Sigmoid colon (tissue), 7 donors: ENCODE measurements at places on chromosomes 11 and 22. TPM values are rescaled to one million over a fixed set of nuclear protein-coding genes. Genes with fewer than 3 reads are reported as not detected.

Gene GRM5
- polyA plus RNA-seq = not detected

Gene SSRP1
- polyA plus RNA-seq = 30.5 TPM

DNA sequence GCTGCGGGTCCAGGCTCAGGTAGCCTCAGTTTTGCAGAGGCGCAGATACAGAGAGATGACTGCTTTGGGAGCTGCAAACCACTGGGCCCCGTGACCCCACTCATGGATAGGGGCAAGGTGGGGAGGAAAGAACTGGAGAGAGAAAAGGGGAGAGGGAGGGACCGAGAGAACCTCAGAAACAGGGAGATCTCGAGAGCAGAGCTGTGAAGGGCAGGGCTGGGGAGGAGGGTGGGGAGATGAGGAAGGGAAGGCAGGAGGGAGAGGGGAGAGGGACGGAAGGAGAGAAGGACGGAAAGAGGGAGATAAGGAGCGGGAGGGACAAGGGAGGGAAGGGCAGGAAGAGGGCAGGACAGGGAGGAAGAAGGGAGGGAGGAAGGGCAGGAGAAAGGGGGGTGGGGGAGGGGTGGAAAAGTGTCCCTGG is 46.3 kb downstream of the IGLL1 start:
- DNase-seq = peak; percentile 27

DNA sequence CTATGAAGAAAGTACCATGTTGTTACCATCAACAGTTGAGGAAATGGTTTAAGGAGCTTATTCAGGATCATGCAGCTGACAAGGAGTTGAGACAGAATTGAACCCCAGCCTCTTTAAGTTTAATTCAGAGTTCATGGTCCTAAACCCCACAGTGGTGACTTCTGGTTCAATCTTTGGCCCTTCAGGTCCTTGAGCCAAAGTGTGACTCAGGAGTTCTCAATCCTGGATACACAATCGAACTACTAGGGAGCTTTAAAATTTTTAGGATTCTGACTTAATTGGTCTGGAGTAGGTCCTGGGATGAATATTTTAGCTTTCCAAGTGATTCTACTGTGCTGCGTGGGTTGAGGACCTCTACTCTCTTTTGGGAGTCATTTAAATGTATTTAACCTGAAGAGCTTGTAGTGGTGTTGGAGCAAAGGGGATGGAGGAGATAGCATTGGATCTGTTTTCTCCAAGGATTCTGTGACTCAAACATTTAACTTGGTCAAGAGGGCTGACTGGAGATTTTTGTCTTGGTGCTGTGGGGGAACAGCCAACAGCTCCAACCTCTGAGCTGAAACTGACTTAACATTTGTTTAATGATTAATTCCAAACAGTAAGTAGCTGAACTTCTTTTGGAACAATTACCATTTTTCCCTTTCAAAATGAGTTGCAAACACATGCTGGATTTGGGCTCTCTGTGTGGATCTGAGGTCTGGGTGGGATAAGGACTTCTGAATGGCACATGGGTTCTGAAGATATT is 80.1 kb downstream of the INSC start:
- DNase-seq = no peak

DNA sequence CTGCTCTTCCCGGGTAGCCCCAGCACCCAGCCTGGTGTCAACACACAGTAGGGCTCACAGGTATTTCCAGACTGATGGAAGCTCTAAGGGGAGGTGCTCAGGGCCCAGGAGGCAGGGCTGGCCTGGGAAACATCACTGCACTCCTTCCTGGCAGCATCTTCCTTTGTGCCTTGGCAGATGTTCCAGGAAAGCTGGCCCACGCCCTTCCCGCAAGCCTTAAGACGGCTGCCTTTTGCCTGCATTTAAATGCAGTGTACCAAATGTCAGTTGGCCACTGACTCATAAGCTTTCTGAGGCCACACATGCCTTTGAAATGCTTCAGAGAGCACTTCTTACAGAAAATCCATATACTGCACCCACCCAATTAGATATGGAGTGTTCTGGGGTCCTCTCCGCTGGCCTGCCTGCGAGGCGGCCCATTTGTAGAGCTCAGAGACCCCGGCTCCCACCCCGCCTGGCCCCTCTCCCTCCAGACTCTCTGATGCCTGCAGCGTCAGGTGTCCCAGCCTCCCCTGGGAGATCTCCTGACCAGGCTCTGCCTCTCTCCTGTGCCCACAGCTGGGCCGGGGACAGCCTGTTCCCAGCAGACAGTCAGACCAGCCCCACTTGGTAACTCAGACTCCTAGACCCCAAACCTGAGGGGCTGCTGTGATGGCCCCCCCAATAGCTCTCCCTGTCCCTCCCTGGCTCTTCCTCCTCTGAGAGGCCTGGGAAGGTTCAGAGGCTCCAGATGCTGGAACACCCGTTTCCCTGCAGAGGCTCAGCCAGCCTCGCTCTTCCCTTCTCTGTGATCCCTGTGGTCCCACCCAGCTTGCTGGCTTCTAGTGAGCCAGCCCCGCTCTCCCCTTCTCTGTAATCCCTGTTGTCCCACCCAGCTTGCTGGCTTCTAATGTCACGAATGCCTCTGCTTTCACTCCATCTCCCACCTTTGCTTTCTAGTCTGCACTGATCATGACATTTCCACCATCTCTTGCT is 47.6 kb upstream of the THY1 start:
- DNase-seq = no peak

- no peak for DNase-seq
These were observed 397.0 kb upstream of the ISX start for GRCh38 chr22:34669001-34669400.

DNA sequence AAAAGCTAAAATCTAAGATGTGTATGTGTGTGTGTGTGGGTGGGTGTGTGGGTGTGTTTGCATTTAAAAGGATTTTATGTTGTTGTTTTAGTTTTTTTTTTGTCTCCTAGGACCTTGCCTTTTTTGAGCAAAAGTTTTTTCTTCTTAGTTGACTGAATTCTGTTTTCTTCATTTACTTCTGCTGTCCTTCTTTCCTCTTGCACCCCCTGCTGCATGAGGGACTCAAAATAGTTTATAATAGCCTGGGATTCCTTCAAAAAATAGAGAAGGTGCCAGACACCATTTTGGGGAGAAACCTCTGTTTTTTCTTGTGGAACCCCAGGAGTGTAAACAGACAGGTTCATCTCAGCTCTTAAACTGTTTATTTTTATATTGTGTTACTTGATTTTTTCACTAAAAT is 817.7 kb downstream of the TBC1D22A start:
- no peak for DNase-seq

- DNase-seq = no peak
These were observed 601.1 kb downstream of the JRKL start for GRCh38 chr11:96990914-96991313.

DNA sequence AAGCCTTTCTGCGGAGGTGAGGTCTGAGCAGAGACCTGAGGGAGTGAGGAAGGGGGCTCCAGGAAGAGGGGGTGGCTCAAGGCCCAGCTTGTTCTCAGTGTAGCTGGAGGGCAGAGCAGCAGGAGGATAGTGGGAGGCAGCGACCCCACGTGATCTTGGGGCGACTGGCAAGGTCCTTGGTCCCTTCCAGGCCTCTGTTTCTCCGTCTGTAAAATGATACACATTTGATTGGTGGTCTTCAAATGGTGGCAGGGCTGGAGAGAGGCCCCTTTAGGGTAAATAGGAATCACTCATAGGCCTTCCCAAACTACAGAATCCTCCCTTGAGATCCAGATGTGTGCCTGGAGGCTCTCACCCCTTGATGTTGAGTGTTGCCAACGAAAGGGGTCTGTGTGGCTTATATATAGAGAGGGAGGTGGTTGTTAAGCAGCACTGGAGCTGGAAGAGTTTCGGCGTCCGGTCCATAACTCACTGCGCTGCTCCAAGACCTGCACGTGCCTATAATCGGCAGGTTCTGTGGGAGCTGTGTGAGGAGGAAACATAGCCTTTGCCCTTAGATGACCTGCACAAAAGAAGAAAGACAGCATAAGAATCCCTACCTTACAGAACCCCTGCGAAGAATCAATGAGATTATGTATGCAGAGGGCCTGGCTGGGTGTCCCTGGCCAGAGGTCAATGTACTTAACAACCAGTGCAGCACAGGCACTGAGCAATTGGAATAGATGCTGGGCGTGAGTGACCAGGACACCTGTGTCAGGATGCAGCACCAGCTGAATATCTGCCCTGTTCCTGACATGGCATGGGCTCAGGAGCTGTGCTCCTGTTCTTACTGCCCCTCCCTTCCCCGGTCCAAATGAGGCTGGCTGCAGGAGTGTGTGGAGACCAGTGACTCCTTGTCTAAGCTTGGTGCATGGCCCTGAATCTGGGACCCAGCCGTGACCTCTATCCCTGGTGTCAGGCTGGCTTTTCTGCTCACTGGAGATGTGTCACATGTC is 28.7 kb downstream of the OTOG start:
- DNase-seq = no peak

DNA sequence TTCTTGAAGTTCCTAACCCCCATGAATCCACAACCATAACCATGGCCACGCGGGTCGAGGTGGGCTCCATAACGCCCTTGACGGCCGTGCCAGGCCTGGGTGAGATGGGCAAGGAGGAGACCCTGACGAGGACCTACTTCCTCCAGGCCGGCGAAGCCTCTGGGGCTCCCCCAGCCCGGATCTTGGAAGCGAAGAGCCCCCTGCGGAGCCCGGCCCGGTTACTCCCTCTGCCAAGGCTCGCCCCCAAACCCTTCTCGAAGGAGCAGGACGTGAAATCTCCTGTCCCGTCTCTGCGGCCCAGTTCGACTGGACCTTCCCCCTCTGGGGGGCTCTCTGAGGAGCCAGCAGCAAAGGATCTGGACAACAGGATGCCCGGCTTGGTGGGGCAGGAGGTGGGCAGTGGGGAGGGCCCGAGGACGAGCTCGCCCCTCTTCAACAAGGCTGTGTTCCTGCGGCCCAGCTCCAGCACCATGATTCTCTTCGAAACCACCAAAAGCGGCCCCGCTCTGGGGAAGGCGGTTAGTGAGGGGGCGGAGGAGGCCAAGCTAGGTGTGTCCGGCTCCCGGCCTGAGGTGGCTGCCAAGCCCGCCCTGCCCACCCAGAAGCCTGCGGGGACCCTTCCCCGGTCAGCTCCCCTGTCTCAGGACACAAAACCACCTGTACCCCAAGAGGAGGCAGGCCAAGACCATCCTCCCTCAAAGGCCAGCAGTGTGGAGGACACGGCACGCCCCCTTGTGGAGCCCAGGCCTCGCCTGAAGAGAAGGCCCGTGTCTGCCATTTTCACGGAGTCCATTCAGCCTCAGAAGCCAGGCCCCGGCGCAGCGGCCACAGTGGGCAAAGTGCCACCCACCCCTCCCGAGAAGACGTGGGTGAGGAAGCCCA is 75.7 kb downstream of the KIAA1671 start:
- no peak for DNase-seq

DNA sequence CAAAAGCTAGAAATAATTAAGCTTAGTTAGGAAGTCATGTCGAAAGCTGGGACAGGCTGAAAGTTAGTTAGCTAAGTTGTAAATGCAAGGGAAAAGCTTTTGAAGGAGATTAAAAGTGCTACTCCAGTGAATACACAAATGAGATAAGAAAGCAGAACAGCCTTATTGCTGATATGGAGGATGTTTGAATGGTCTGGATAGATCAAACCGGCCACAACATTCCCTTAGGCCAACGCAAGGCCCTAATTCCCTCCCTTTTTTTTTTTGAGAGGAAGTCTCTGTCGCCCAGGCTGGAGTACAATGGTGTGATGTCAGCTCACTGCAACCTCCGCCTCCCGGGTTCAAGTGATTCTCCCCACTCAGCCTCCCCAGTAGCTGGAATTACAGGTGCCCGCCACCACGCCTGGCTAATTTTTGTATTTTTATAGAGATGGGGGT is 23.3 kb upstream of the WEE1 start:
- DNase-seq = no peak

DNA sequence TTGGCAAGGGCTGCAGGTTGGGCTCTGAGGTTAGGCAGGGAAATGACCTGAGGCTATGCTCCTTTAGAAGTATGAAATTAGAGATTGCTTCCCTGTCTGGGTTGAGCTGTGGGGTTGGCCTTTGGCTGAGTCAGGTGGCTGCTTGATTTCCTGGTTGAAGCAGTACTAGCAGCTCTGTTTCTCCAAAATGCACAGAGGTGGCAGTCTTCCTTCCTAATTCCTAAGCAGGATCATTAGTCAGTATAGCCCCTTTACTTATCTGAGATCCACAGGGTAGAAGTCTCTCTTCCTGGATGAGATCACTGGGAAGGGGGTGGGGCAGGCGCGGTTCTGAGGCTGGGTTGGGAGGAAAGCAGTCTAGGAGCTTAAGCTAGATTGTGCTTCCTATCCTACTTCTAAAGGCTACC is 1917.5 kb downstream of the LRRC4C start:
- no peak for DNase-seq

GRCh38 chr11:126829716-126830115 is 170.9 kb downstream of the KIRREL3 start:
- DNase-seq = no peak
